ENCODE measurements at places on chromosomes 16 and 17.

DNA sequence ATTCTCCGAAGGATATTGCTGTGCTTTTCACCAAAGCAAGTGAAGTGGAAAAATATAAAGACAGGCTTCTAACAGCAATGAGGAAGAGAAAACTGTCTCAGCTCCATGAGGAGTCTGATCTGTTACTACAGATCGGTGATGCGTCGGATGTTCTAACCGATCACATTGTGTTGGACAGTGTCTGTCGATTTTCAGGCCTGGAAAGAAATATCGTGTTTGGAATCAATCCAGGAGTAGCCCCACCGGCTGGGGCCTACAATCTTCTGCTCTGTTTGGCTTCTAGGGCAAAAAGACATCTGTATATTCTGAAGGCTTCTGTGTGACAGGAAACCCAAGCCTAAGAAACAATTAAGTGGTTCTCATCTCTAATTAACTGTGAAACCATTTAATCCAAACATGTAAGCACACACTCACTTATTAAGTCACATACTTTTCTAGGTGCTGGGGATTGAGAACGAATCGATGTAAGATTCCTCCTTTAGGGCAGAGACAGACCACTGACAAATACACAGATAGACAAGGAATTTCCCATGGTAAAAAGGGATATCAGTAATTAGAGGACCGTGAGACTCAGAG is 22.8 kb downstream of the SLFN5 start:
- DNase-seq, result no peak

- no peak for DNase-seq
These were observed 13.9 kb upstream of the CES1 start for GRCh38 chr16:55846598-55847346.

GRCh38 chr16:86618431-86619238 is 40.3 kb downstream of the FOXL1 start:
- no peak for DNase-seq

DNA sequence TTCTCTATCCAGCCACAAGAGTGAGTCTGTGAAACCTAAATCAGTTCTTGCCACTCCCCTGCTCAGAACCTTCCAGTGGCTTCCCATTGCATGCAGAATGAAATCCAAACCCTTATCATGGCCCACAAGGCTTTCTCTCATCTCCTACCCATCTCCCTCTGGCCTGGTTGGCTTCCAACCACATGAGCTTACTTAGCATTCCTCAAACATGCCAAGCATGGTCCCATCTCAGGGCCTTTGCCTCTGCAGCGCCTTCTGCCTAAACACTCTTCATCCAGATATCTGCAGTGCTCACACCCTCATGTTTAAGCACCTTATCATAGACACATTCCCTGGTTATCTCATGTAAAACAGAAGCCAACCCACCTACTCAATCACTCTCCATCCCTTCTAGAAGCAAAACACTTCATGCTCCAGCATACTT is 15.5 kb downstream of the TK2 start:
- no peak for DNase-seq

DNA sequence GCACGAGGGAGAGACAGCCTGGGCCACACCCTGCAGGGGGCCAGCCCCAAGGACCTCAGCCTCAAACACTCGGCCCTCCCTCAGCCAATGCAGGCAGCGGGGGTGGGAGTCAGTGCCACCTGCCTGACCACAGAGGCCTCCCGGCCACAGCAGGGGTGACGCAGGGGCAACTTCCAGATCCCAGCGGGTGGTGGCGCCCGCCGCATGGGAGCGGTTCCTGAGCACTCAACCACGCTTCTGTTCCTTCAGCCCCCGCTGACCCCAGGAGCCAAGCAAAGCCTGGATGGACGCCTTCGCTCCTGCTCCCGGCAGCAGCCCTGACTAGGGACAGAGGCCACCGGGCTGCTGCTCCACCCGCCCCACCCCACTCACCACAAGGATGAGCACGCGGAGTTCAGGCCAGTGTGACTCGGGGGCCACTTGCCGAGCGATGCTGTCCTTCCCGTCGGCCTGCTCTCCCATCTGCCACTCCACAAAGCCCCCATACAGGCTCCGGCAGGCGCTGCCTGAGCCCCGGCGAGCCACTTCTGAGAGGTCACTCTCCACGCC is 5.0 kb upstream of the CYBA start:
- no peak for DNase-seq

GRCh38 chr17:69286257-69286656 is 40.7 kb downstream of the ABCA5 start:
- no peak for DNase-seq

DNA sequence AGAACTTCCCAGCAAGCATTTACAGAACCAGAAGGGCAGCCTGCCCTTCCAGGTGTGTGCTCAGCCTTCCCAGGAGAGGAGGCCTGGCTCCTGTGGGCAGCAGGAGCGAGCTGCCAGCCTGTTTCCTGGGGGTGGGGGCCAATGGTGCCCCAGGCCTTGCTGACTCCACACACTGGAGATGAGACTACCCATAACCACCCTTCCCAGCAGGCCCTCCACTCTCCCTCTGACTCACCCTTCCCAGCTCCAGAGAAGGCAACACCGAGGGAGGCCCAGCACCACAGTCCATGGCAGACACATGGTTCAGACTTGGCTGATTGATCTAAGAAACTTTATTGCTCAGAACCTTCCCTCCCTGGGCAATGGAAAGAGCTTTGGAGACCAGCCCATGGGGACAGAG is 1.8 kb upstream of the PRSS53 start:
- no peak for DNase-seq

DNA sequence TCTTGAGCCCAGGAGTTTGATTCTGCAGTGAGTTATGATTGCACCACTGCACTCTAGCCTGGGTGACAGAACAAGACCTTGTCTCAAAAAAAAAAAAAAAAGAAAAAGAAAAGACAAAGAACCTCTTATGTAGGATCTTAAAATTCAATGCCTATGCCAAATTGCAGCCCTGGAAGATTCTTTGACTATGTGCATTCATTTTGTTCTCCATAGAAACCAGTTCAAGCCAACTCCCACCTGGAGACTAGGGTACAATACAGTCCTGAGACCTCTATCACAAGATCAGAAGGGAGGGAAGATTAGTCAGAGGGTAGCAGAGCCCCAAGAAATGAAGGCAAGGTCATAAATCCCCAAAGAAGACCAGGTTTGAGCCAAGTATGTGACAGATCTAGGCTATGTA is 90.6 kb upstream of the HAS3 start:
- no peak for DNase-seq

DNA sequence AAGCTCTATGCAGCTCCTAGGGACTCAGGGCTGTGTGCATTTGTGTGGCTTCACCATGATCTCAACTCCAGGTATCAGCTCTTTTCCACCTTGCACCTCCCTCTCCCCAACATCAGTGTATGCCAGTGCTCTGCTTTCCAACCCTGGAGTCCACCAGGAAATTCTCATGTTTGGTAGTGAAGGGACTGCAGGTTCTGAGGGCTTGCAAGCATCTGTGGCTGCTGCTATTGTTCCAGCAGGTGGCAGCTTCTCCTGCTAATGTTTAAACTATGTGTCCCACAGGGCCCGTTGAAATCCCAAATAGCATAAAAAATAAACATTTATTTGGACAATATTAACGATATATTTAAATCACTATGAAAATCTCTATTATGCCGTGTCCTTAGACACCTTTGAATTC is 82.0 kb downstream of the RGS9 start:
- no peak for DNase-seq

DNA sequence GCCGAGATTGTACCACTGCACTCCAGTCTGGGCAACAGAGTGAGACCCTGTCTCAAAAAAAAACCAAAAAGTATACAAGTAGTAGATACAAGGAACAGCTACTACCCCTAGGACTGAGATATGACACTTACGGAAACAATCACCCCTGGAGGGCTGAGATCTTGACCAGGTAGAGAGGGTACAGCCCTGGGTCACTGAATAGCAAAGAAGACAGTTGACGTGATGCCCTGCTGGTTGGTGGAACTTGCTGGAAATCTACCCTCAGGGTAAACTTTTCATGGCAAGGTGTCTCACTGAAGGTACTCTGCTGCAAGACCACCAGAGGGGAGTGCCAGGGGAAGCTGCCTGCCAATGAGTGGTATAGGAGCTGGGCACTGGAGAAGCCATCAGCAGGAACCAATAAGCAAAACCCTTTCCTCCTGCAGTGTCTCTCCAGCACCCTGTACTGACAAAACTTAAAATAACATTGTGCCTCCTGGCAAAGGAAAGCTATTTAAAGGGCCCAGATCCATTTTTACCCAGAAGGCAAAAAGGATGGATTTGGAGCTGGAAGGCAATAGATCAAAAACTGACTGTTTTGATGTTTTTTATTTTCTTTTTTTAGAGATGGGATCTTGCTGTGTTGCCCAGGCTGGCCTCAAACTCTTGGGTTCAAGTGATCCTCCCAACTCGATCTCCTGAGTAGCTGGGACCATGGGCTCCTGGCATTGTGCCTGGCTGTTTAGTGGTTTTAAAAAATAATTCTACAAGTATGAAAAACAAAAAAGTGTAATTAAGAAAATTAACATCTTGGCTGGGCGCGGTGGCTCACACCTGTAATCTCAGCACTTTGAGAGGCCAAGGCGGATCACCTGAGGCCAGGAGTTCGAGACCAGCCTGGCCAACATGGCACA is 11.3 kb upstream of the PDXDC1 start:
- DNase-seq, result no peak

DNA sequence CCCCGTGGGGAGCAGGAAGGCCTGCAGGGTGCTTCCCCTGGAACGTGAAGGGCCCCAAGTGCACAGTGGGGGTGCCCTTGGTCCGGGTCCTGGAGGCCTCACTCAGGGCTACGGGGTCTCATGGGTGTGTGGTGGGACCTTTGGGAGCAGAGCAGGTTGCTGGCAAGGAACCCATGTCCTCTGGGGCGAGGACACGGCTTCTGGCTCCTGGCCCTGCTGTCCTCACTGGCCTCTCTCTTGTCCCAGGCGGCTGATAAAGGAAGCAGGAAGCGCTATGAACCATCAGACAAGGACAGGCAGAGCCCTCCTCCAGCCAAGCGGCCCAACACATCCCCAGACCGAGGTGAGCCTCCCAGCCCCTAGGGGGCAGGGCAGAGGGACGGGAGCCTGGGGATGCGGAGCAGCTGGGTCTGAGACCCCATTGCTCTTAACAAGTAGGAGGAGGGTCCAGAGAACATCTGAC is 9.8 kb upstream of the IL17C start:
- DNase-seq, result no peak

GRCh38 chr16:56603589-56603988 is 4.8 kb upstream of the MT2A start:
- DNase-seq, result no peak

- no peak for DNase-seq
These were observed 24.4 kb upstream of the SPATA32 start for GRCh38 chr17:45286286-45286685.

DNA sequence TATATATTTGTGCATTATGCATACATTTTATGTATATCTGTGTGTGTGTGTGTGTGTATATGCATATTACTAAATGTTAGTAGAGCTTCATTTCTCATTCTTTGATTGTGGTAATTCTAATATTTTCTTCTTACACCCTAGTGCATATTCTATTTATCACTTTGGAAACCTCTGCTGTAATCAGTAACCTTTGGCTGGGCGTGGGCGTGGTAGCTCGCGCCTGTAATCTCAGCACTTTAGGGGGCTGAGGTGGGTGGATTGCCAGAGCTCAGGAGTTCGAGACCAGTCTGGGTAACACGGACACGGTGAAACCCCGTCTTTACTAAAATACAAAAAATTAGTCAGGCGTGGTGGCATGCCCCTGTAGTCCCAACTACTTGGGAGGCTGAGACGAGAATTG is 26.9 kb downstream of the CPSF4L start:
- no peak for DNase-seq

GRCh38 chr17:48868916-48869500 is 23.6 kb upstream of the ATP5MC1 start:
- DNase-seq, result no peak

- DNase-seq, result no peak
These were observed 8.0 kb upstream of the TEDC2 start for GRCh38 chr16:2451851-2452320.

DNA sequence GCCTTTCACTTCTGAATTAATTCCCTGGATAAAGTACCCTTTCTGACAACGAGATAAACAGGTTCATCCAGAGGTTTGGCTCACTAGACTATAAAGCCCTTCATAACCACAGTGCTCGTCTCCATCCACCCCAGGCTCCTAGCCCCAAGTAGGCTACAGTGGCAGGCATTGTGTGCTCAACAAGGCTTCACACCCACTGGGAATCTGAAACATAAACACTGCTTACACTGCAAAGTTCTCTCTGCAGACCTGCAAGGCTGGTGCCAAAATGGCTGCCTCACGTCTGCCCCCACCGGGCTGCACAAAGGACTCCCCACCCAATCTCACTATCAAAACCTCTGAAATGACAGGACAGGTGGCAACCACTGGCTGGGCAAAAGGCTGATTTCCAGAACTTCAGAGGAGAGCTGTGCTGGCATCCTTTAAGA is 5.1 kb upstream of the HLF start:
- no peak for DNase-seq
